ENCODE measurements at places on chromosomes 1 and 21. TPM values are rescaled to one million over a fixed set of nuclear protein-coding genes. Genes with fewer than 3 reads are reported as not detected.

UTS2 gene
- total RNA-seq = not detected

BSND gene
- 0.45 TPM for total RNA-seq

SPATA21 gene
- total RNA-seq = not detected

TMEM61 gene
- 0.35 TPM for total RNA-seq

TRIM46 gene
- 5.9 TPM for total RNA-seq

FAM167B gene
- total RNA-seq = not detected

MAP3K7CL gene
- total RNA-seq = 9.6 TPM

NLRP3 gene
- 9.9 TPM for total RNA-seq

QSOX1 gene
- 199 TPM for total RNA-seq

CFAP141 gene
- total RNA-seq = not detected

SPATA45 gene
- 0.30 TPM for total RNA-seq

GJA9 gene
- total RNA-seq = 0.20 TPM

TRIM33 gene
- 47.2 TPM for total RNA-seq

DSCAM gene
- total RNA-seq = not detected

COA7 gene
- 20.5 TPM for total RNA-seq

GJA8 gene
- not detected for total RNA-seq

All from renal cortical epithelial cell (primary cell).